Panc1 (cell line): ENCODE measurements at places on chromosomes 16 and 17. TPM values are rescaled to one million over a fixed set of nuclear protein-coding genes. Genes with fewer than 3 reads are reported as not detected.

GRCh38 chr17:10169290-10169689 is 29.1 kb downstream of the GAS7 start:
- no peak for DNase-seq
- H3K27me3 ChIP-seq: no peaks in the 10 kb centered on the region
- H3K4me1 ChIP-seq: no peaks in the 10 kb centered on the region
- H3K27ac ChIP-seq: no peak overlapping the region
- H3K36me3 ChIP-seq: no peaks in the 10 kb centered on the region
- no peak overlapping the region for H3K4me3 ChIP-seq

GRCh38 chr17:69358688-69359596 is 32.0 kb upstream of the ABCA5 start:
- no peaks in the 10 kb centered on the region for H3K36me3 ChIP-seq
- no peaks in the 10 kb centered on the region for H3K4me1 ChIP-seq
- DNase-seq: no peak
- H3K27me3 ChIP-seq: no peaks in the 10 kb centered on the region

DNA sequence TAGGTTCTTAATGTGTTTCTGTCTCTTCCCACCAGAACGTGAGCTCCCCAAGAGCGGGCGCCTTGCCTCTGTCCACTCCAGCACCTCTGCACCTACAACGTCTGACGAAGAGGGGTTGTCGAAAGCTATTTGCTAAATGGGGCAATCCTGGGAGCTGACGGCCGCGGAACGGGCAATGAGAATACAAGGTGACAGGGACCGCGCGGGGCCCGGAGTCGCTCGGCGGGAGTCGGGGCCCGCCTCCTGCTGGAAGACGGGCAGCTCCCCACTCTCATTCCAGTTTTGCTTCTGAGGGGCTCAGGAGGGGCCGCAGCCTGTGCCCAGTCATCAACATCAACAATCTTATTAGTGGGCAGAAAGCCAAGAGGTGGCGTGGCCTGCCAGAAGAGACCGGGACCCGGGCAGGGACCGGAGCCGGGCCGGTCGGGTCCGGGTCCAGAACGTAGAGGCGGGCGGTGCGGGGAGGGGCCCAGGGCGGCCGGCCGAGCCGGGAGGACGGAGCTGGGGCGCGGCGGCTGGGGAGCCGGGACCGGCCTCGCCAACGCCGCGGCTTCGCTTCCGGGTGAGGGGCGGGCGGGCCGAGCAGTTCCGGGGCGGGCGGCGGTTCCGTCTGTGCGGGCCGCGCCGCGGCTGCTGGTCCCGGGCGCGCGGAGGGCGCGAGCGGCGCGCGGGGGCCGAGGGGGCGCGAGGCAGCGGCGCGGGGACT is at the start of gene MOSMO:
Gene MOSMO, plus strand, starts transcription at position 603 of the 706 bp plus-strand sequence. CDS start 191 bp downstream, outside the sequence.
- DNase-seq: no peak
- no peaks in the 10 kb centered on the region for H3K27me3 ChIP-seq
- H3K4me1 ChIP-seq: peaks cover 16% of the 10 kb centered on the region; the same call in 1 of the 2 replicates
- H3K27ac ChIP-seq: peak within 1 kb of the TSS; percentile 87
- peaks cover 2% of the 10 kb centered on the region; the same call in 1 of the 2 replicates for H3K36me3 ChIP-seq
- H3K4me3 ChIP-seq: peak within 1 kb of the TSS; percentile 87

GPR179 gene
- 0.03 TPM for total RNA-seq
